ENCODE measurements at places on chromosomes 2 and 18.

GRCh38 chr2:7837237-7837760 is 844.6 kb upstream of the ID2 start:
- DNase-seq, result peak; percentile 86

- no peak for DNase-seq
Measured at GRCh38 chr2:198692907-198693510, 764.7 kb downstream of the SATB2 start.

DNA sequence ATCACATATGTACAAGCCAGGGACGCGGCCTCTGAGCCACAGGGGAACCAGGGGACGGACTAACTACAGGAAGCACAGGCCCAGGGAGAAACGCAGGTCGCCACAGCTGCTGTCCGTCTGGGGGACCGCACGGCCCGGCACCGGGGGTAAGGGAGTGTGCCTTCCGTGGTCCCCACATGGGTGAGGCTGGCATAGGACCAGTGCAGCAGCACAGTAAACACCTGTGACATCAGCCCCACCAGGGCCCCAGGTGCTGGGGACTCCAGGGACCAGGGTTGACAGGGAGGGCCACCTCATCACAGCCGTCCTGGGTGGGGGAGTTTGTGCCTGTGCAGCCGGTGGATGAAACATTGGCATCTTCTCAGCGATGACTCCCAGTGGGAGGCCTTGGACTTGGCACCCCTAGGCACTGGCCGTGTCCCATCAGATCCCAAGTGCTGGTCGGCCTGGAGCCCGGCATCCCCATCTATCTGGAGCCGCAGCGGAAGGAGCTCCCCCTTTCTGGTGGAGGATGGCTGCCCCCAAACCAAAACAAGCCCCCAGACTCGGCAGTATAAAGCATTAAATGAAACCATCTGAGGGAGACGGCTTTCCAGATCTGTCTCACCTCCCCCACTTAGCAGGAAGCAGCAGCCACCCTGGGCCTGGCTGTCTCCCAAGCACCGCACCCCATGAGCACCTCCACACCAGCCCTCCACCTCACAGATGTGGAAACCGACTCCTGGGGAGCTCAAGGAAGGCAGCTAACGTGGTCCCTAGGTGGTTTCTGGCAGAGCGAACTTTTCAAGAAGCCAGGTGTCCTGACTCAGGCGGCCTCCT is 22.5 kb downstream of the AQP12A start:
- no peak for DNase-seq

- no peak for DNase-seq
Measured at GRCh38 chr2:189641002-189641401, 20.3 kb upstream of the ASNSD1 start.

- DNase-seq, result no peak
Measured at GRCh38 chr2:10266133-10266620, 36.5 kb upstream of the HPCAL1 start.

GRCh38 chr2:239882331-239882732 is 142.8 kb downstream of the NDUFA10 start:
- DNase-seq, result peak; percentile 42

GRCh38 chr2:43478412-43479086 is 117.3 kb downstream of the THADA start:
- DNase-seq, result no peak

- DNase-seq, result no peak
Measured at GRCh38 chr2:231009236-231009919, 13.5 kb downstream of the SPATA3 start.

All from inflammatory macrophage (primary cell).